ENCODE measurements at places on chromosomes 5 and 9. TPM values are rescaled to one million over a fixed set of nuclear protein-coding genes. Genes with fewer than 3 reads are reported as not detected.

- no peaks in the 10 kb centered on the region for H3K4me1 ChIP-seq
- DNase-seq: no peak
- H3K4me3 ChIP-seq: no peak overlapping the region
- no peak overlapping the region for H3K27ac ChIP-seq
- no peaks in the 10 kb centered on the region for H3K27me3 ChIP-seq
Measured at GRCh38 chr5:122300374-122300773, 11.7 kb upstream of the SNCAIP start.

DNA sequence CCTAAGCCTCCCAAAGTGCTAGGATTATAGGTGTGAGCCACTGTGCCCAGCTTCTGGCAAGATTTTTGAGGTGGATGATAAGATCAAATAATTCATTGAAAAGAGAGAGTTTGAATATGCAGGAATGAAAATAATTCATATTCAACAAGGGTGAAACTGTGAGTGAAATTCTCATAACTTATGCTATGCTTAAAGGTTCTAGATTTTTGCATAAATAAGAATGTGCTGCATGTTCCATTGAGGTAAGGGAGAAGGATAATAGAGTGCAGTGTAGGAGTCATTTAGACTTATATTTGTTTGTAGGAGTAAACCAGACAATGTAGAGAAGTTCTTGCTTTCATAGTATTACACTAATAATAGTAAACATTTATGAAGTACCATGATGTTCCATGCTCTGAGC lies 12.2 kb upstream of the PCDHB2 start:
- H3K27me3 ChIP-seq: no peaks in the 10 kb centered on the region
- DNase-seq: no peak
- no peak overlapping the region for H3K4me3 ChIP-seq

DNA sequence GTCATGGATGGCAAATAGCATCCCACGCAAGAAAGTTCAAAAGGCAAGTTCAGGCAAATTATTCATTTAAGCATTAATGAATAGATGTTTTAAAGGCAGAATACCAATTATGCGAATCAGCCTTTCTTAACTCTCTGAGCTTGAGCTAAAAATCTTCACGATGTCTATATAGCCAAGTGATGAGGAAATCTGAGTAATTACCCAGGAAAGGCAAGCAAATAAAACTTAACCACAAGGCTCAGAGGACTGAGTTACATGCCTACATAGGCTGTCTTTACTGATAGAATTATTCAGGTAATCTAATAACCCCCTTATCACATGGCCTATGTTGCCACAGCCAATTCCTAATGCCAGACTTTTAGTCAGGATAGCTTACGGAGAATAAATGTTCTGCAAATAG lies 120.8 kb upstream of the MTAP start:
- H3K36me3 ChIP-seq: no peaks in the 10 kb centered on the region
- no peak overlapping the region for H3K4me3 ChIP-seq
- no peak for DNase-seq
- no peaks in the 10 kb centered on the region for H3K27me3 ChIP-seq

DNA sequence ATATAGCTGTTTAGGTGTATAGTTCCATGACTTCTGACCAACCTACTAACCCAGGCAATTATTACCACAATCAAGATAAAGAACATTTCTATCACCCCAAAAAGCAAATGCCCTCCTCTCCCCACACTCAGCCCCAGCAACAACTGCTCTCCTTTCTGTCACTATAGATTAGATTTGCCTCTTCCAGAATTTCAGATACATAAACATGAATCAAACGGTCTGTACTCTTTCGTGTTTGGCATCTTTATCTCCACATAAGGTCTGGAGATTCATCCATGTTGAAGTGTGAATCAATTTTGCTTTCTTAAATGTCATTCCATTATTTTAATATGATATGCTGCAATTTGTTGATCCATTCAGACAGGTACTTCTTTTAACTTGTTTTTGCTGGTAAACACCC lies 10.5 kb upstream of the GCNT1 start:
- no peaks in the 10 kb centered on the region for H3K4me1 ChIP-seq
- DNase-seq: no peak
- no peak overlapping the region for H3K4me3 ChIP-seq
- H3K27me3 ChIP-seq: no peaks in the 10 kb centered on the region
- no peaks in the 10 kb centered on the region for H3K36me3 ChIP-seq

The HAVCR2 gene
- total RNA-seq: 102 TPM
